ENCODE measurements at places on chromosomes 1 and 21. TPM values are rescaled to one million over a fixed set of nuclear protein-coding genes. Genes with fewer than 3 reads are reported as not detected.

LMX1A gene
- polyA plus RNA-seq: not detected

OR2T35 gene
- not detected for polyA plus RNA-seq

SMCP gene
- not detected for polyA plus RNA-seq

SPRR2A gene
- polyA plus RNA-seq: not detected

NES gene
- polyA plus RNA-seq: not detected

SLAMF6 gene
- 256 TPM for polyA plus RNA-seq

KRTAP11-1 gene
- polyA plus RNA-seq: not detected

GPR37L1 gene
- not detected for polyA plus RNA-seq

IRF6 gene
- 0.54 TPM for polyA plus RNA-seq

CDKN2C gene
- 1.1 TPM for polyA plus RNA-seq

RHOU gene
- not detected for polyA plus RNA-seq

LMOD1 gene
- not detected for polyA plus RNA-seq

MAP3K21 gene
- 1.0 TPM for polyA plus RNA-seq

C1orf53 gene
- not detected for polyA plus RNA-seq

Data from naive B cell (primary cell).